ENCODE measurements at places on chromosomes 6 and 20.
A peak's percentile ranks its signal among the peaks of the same experiment; 100 is the strongest.

GRCh38 chr6:152952866-152953509 lies 29.9 kb downstream of the FBXO5 start:
- DNase-seq = peak; percentile 46

DNA sequence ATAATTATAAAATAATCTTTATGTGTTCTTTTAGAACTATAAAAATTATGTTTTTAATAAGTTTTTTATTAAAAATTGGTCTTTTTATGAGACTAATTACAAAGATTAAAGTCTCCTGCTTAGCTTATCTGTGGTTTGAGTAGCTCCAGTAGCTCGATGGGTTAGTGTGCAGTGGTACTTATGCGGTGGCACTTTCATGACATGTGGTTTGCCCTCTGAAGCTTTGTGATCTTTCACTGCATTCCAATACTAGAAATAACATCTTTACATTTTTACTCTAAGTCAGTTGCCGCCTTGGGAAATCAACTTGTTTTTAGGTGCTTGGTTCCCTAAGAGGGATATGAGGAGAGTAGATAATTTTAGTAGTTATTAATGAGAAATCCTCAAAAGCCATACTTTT lies 699.5 kb upstream of the FLRT3 start:
- DNase-seq = no peak

DNA sequence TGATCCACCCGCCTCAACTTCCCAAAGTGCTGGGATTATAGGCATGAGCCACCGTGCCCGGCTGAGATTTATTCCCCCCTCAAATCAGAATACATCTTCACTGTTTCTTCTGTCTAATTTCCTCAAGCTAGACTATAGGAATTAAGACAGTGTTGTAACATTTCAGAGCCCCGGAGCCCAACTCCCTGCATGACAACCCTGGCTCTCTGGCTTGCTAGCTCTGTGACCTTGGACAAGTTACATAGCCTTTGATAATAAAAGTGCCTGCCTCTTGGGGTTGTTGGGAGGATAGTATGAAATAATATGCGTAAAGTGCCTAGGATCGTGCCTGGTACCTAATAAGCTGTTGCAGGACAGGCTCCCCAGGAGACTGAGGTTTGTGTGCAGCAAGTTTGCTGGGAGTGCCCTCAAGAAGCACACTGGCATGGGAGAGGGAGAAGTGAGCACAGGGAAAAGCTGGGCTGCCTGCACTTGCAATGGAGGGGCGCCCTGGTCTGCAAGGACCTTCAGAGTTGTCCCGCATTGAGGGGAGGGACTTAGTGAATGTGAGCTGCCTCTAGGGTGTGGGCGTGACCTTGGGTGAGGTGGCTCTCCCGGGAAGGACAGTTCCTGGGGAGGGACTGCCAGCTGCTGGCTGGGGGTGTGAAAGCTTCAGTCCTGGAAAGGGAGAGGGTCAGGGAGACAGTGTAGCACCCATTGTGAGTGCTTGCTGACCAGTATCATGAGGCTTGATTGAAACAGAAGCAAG lies 43.4 kb downstream of the TAF8 start:
- no peak for DNase-seq

DNA sequence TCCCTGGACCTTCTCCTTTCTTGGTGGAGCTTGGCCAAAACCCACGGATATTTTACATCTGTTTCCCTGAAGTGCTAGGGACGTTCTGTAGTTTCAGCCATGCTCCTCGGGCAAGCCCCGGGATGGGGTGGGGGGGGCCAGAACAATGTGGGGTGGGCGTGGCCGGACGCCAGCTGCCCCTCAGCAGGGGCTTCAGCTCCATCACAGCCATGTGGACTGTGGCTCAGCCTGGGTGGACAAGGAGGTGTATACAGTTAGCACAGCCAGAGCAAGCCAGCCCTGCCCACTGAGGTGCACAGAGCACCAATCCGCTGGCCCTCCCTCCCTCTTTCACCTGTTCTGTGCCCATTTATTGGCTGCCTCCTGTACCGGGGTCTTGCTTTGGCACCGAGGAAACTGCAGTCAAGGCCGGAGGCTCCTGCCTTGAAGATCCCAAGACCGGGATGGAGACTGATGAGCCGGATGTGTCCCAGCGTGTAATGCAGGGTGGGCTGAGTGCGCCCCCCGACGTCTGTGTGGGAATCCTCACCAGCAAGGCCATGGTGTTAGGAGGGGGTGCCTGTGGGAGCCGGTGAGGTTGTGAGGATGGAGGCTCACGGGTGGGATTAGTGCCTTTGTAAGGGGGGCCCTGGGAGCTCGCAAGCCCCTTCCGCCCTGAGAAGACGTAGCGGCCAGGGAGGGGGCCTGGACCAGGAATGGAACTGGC lies 28.0 kb downstream of the FRMD1 start:
- DNase-seq = peak; percentile 49

GRCh38 chr6:92864966-92865555 lies 554.3 kb downstream of the EPHA7 start:
- DNase-seq = no peak

DNA sequence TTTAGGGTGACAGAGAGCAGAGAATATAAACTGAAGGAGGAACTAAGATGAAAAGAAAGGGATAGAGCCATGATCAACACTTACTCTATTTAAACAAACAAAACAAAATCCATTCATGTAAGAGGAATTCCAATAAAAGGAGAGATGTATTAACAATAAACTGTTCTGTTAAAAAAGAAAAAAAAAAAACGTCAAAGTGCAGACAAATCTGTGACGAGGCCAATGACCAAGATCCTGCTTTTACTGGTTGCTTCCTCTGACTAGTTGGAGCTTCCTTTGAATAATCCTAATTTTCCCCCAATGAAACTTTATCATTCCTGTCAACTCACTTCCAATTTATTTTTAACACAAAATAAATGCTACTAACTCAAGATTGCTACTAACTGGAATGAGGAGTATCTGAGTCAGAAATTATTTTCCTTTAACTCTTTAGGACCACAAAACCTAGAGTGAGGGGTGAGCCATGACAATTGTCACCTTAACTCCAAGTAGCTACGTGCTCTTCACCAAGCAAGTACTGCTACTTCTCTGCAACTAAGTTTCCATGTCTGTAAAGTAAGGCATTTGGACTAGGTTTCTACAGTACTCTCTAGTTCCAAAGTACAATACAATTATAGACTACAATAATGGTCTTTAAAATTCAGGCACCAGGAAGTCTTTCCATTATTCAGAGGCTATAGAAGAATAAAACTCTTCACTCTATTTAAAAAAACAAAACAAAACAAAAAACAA lies 152.0 kb downstream of the PTPRK start:
- no peak for DNase-seq

DNA sequence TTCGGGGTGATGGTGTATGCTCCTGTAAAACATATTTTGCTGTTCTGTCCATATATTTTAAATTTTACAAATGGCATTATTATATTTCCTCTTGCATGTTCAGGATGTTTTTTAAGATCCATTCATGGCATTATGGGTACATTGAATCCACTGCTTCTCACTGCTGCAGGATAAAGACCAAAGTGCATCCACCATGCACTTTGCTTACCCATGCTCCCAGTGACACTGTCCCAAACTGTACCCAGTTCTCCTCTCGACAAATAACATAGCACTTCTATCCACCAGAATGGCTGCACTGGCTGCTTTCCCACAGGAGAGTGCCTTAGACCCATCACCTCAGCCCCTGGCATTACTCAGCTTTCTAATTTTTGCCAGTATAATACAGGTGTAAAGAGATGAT lies 29.7 kb downstream of the MTRES1 start:
- DNase-seq = no peak

DNA sequence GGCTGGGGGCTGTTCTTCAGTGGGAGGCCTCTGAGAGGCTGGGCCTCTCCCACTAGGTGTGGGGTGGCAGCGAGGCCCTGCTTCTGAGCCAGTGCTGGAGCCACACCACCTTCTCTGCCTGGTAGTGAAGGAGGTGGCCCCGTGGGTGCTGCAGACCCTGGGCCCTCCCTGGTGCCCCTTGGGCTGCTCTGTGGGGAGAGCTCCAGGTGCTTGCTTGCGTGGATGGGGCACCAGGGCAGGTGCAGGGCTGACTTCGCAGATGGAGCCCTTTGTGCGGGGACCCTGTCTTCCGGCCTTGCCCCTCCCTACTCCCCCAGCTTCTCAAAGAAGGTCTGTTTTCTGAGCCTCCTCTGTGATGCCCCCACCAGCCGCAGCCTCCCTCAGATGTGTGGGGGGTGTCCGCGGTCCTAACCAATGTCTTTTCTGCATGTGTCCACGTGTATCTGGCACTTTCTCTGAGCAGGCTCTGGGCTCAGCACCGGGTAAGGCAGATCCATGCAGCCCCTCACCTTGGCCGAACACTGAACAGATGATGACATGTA lies 17.2 kb upstream of the MYT1 start:
- DNase-seq = no peak

DNA sequence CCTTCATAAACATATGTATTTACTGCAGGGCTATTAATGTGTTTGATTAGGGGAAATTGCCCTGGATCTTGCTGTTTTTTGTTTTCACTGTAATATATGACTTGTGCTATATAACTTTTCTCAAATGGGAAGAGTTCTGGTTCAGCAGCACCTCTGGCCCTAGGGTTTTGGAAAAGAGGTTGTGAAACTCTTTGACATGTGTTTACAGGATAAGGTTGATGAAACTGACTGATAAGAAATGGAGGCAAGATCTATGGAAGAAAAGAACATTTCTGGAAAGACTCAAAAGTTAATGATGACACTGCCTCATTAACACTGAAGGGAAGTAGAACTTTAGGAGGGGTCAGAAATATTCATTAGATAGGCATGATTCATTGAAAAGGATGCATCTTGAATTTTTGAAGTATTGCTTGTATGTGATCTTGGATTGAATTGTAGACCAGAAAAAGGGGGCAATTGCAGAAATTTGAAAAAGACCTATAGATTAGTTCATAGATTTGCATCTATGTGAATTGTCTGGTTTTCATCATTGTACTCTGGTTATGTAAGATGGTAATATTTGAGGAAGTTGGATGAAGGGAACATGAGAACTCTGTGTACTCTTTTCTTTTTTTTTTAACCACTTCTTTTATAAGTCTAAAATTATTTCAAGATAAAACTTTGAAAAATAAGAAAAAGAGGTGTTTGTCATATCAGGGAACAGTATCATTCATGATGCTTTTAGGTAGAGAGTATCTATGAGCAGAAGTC lies 54.0 kb downstream of the UTRN start:
- no peak for DNase-seq

- no peak for DNase-seq
Observed at GRCh38 chr20:43824309-43825050, 90.2 kb upstream of the TOX2 start.

- no peak for DNase-seq
Observed at GRCh38 chr20:44319839-44320422, 8.9 kb upstream of the FITM2 start.

DNA sequence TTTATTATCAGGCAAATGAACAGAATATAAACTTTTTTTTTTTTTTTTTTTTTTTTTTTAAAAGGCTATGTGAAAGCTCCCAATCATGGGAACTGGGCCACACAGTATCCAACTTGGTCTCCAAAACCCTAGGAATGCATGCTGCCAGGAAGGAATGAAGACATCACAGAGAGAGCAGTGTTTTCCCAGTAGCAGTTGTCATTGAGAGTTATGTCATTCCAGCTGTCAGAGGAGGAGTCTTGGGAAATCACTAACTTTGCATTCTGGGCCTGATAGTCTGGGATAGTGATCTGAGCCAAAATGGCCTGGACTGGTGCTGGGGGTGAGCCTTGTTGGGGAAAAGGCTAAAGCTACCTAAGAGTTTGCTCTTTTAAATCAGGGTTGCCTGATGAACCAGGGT lies 231.3 kb upstream of the MAP3K7 start:
- DNase-seq = no peak

- DNase-seq = no peak
Observed at GRCh38 chr20:20754714-20755113, 42.3 kb upstream of the RALGAPA2 start.

DNA sequence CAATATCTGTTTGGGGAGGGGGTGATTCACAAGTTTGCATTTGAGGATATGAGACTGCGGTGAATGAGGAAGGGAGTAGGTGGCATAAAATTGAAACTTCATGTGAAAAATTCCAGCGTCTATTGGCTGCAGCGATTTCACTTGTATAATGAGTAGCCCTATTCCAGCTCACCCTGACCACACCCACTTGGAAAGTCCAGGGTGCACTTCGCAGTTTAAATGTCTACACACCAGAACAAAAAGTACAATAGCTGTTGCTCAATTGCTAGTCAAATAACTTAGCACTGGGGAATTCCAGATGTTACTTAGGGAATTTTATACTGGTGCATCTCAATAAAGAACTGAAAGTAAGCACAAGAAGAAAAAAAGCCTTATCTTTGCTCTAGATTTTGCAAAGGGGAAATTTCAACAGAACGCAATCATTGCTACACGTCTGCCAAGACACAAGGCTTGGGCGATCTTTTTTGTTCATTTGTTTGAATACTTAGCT lies 6.3 kb downstream of the TNFAIP3 start:
- DNase-seq = peak; percentile 63

DNA sequence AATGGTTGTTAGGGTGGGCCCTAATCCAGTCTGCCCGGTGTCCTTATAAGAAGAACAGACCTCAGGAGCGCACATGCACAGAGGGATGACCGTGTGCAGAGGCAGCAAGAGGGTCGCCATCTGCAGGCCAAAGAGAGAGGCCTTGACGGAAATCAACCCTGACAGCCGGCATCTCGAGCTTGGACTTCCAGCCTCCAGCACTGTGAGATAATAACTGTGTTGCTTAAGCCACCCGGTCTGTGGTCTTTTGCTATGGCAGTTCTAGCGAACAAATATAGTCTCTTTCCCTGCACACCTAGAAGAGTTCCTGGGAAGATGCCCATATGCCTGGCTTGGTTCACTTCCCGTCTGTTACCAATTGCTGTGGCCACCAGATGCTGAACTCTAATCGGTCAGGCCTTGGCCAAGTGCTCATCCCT lies 35.3 kb upstream of the PTGIS start:
- peak; percentile 32 for DNase-seq

DNA sequence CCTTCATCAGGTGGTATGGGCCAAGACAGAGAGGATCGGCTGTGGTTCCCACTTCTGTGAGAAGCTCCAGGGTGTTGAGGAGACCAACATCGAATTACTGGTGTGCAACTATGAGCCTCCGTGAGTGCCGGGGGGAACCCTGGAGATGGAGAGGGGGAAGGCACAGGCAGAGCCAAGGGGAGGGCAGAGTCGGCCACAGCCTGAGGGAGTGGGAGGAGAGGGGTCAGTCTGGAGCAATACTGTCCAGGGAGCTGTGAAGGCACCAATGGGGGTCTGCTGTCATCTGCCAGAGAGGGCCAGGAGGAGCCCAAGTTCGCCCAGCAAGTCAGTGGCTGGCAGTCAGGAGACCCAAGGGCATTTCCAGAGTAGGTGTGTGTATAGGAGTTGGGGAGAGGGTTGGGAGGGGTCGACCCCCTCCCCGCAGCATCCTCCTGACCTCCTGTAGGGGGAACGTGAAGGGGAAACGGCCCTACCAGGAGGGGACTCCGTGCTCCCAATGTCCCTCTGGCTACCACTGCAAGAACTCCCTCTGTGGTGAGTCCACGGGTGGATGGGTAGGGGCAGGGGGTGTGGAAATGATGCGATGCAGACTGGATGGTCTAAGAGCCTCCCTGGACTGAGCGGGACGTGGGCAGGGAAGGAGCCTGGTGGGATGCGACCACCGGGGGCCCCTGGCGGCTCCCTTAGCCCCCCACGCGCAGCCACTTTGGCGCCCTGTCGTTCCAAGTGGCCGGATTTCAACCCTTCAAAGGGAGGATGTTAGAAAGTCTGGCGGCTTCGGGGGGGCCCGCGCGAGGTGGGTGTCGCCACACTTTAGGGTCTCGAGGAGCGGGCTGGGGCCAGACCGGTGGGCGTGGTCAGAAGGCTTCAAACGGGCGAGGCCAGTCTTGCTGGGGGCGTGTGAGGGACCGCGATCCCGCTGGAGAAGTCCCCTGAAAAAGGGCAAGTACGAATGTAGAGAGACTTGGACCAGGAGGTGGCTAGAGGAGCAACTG lies 7.2 kb downstream of the PI16 start:
- no peak for DNase-seq
